Stimulated activated CD8-positive, alpha-beta memory T cell treated with anti-CD3 and anti-CD28 coated beads, Interleukin-7, amount 100 ng/mL, for 24 hours (primary cell): ENCODE measurements at places on chromosomes 1 and 21.
A peak's percentile ranks its signal among the peaks of the same experiment; 100 is the strongest.

DNA sequence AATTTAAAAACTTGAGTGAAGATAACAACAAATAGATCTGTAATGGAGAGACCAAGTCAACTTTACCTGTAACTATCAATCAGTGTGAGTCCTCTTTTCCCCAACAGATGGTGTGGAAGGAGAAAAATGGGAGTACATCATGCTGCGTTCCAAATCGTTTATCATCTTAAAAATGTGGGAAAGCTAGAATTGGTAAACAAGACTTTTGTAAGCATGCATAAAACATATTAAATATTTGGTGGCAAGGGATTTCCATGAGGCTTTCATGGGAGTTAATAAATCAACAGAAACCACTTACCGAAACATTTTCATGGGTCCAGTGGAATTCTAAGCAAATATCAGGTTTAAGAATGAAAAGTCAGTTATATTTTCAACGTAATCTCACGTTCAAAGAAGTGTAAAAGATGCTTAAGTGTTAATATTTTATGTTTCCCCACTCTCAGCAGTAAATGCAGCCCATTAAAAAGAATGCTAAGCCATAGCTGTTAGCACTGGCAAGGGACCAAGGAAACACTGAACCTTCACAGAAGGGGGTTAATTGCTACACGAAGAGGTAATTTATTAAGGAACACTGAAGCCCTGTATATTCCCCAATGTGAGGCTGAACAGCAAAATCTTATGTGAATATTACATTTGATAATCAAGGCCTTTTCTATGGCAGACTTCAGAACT is 117.0 kb downstream of the ZC3H11B start:
- no peak for DNase-seq

DNA sequence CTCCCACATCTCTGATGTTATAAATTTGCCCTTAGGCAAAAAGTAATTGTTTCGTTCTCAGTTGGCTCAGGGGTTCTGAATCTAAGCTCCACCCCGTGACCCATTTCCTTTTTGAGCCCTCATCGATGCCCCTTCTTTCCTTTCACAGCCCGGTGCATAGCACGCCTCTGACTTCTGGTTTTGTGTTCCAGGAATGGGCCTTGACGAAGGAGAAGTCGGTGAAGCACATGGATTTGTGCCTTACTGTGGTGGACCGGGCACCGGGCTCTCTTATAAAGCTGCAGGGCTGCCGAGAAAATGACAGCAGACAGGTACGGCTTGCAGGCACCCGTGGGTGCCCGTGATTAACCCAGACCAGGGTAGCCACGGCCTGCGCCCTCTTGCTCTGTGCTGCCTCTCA is 151.9 kb downstream of the PGBD5 start:
- no peak for DNase-seq

GRCh38 chr1:240501115-240501514 is 110.8 kb downstream of the GREM2 start:
- no peak for DNase-seq

GRCh38 chr1:47659146-47659545 is 221.3 kb downstream of the FOXD2 start:
- no peak for DNase-seq

GRCh38 chr1:21294266-21294989 is 4.2 kb upstream of the ECE1 start:
- DNase-seq = peak; percentile 57

DNA sequence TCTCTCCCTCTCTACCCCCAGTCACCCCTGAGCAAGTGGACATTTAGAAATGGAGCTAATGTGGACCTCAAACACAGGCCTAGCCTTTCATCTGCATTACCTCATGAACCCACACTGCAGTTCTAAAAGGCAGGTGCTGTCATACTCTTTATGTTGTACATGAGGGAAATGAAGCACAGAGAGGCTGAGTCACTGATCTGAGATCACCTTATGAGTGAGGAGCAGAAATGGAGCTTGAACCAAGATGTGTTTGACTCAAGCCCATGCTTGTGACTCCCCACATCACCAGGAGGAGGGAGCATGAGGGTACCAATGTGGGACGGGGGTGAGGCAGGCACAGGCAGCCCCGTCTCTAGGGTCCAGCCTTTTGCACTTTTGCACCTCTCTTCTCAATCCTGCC is 702.8 kb downstream of the PTPRU start:
- DNase-seq = no peak

GRCh38 chr1:1200876-1201810 is 5.2 kb downstream of the TNFRSF18 start:
- DNase-seq = peak; percentile 61

DNA sequence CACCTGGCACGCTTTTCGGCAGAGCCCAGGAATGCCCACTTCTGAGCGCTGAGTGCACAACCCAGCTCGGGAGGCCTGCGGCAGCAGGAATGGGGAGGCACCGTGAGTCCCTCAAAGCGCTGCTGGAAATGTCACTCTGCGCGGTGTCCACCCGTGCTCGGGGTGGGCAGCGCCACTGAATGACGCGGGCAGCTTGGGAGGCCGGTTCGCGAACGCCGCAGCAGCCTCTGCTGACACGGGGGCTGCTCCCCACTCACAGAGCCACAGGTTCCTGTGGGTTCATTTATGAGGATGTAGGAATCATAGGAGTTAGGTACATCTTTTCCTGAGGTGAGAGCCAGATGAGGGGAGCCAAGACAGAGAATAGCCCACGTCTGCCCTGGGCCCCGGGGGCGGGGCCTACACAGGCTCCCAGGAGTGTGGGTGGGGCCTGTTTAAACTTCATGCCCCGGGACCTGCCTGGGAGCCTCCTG is 146.7 kb upstream of the COL6A1 start:
- DNase-seq = no peak

GRCh38 chr1:29424266-29424665 is 187.9 kb downstream of the PTPRU start:
- DNase-seq = no peak

DNA sequence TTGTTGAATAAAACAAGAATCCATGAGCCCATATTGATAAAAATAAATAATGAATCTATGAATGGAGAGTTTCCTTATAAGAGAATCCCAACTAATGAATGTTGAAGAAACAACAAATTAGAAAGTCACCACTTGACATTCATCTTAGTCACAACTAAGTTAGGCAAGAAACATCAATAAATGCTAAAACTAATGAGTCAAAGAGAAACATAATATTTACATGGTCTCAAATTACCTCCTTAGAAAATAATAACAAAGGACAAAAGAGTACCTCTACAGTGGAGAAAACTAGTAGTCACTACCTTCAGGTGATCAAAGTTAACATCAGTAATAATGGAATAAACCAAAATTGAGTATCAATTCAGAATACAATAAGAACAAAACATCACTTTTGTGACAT is 93.5 kb downstream of the AKT3 start:
- DNase-seq = no peak

GRCh38 chr1:160675641-160676410 is 29.0 kb upstream of the SLAMF1 start:
- peak; percentile 53 for DNase-seq
